ENCODE measurements at places on chromosomes 4 and X. TPM values are rescaled to one million over a fixed set of nuclear protein-coding genes. Genes with fewer than 3 reads are reported as not detected.
A peak's percentile ranks its signal among the peaks of the same experiment; 100 is the strongest.

The MAGEB10 gene
- not detected for total RNA-seq

DNA sequence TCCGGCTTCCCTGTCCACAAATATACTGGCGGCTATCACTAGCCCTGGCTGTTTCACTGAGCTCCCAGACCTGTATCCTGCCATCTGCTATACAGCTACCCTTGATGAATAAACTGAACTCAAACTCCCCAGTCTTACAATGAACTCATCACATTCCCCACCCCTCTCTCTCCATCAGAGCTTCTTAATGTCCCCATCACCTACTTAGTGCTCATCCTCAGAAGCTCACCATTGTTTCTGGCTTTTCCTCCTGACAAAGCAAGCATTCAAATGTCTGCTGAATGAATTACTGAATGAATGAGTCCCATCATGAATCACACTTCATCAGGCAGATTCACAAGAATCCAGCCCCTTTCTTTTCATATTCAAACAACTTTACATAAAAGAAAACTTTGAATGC lies 5.7 kb upstream of the DGAT2L6 start:
- H3K36me3 ChIP-seq, result no peaks in the 10 kb centered on the region
- no peaks in the 10 kb centered on the region for H3K4me1 ChIP-seq
- H3K27ac ChIP-seq, result no peak overlapping the region
- no peaks in the 10 kb centered on the region for H3K27me3 ChIP-seq

- H3K27ac ChIP-seq, result no peak overlapping the region
- no peaks in the 10 kb centered on the region for H3K27me3 ChIP-seq
- H3K4me3 ChIP-seq, result no peak overlapping the region
- H3K4me1 ChIP-seq, result no peaks in the 10 kb centered on the region
- DNase-seq, result no peak
Measured at GRCh38 chr4:109156356-109156755, 146.1 kb downstream of the COL25A1 start.

The HSFX3 gene
- not detected for total RNA-seq

DNA sequence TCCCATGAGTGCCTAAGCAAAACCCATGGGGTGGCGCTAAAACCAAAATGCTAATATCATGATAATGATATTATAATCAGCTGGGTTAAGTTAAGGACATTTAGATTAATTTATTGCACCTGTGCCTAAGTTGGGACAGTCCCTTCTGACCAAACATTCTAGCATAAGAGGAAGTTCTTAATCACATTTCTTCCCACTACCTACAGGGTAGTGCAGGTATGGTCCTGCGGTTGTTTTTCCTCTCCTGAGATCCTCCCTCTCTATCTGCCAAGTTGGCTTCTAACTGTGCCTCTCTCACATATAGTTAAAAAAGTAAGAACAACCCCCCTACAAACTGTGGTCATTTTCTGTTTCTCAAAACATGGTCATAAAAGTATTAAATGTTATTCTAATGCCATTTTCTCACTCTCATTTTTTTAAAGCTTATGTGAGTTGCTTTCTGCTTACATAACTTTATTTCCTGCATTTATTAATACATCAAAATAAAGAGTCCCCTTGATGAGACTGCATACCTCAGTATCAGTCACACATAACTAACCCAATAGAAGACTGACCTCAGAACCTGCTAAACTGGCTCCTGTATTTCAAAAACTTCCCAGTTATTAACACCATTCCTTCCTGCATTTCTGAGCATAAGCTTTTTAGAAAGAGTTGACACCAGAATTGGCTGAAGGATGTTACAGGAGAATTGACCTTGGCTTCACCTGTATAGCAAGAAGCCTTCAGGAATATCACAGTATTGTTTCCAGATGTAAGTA lies 1332.5 kb downstream of the FSTL5 start:
- no peaks in the 10 kb centered on the region for H3K4me1 ChIP-seq
- H3K36me3 ChIP-seq, result no peaks in the 10 kb centered on the region

DNA sequence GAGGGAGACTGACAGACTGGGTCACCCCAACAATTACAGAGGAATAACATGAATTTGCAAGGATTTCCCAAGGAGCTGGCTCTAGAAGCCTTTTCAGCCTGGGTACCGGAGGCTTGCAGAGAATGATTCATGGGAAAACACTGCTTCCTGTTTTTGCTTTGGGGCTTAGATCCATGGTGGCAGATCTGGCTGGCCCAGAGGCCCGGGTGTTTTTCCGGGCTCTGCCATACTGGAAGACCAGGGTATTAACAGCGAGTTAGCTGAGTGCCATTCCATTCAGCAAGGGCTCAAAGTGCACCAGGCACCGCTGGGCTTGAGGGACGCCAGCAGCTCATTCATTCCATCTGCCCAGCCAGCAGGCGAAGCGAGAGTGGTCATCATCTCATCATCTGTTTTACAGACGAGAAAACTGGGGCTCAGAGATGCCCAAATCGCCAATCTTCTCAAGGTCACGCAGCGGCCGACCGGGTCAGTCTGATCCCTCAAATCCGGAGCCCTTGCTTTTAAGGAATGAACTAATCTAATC lies 1.3 kb downstream of the WDR1 start:
- H3K4me3 ChIP-seq, result peak overlapping the region; percentile 81
- no peaks in the 10 kb centered on the region for H3K27me3 ChIP-seq
- no peaks in the 10 kb centered on the region for H3K36me3 ChIP-seq

- no peaks in the 10 kb centered on the region for H3K4me1 ChIP-seq
- H3K36me3 ChIP-seq, result no peaks in the 10 kb centered on the region
- H3K27ac ChIP-seq, result no peak overlapping the region
Measured at GRCh38 chr4:35189988-35190613, 1054.2 kb downstream of the ARAP2 start.

The FGFR3 gene
- 114 TPM for total RNA-seq

- peaks cover 19% of the 10 kb centered on the region for H3K4me1 ChIP-seq
- no peaks in the 10 kb centered on the region for H3K27me3 ChIP-seq
- H3K36me3 ChIP-seq, result no peaks in the 10 kb centered on the region
- H3K4me3 ChIP-seq, result no peak overlapping the region
- DNase-seq, result no peak
- no peak overlapping the region for H3K27ac ChIP-seq
Measured at GRCh38 chr4:120869613-120870278, 52.8 kb downstream of the PRDM5 start.

GRCh38 chrX:3094261-3094660 lies 53.0 kb downstream of the ARSF start:
- no peaks in the 10 kb centered on the region for H3K27me3 ChIP-seq
- H3K4me1 ChIP-seq, result no peaks in the 10 kb centered on the region
- no peak overlapping the region for H3K27ac ChIP-seq
- H3K4me3 ChIP-seq, result no peak overlapping the region
- no peak for DNase-seq

GRCh38 chrX:9501362-9501761 lies 36.5 kb downstream of the TBL1X start:
- DNase-seq, result no peak
- H3K27me3 ChIP-seq, result no peaks in the 10 kb centered on the region
- peaks cover 4% of the 10 kb centered on the region for H3K4me1 ChIP-seq
- no peak overlapping the region for H3K4me3 ChIP-seq

DNA sequence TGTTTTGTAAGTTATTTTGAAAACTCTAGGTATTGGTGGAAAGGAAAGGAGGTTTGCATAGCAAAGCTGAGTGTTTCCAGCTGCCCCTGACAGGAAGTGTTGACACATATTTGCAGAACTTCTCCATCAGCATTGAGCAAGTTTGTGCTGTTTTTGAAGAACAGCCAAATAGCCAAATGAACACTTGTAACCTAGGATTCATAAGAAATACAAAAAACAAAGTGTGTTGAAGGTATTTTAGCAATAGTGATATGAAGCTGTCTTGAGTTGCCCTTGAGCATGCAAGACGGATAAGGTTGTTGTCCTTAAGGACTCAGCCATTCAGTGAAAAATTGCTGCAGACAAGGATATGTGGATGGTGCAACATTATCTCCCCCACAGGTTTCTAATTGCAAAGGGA lies 68.3 kb upstream of the PGM2 start:
- no peaks in the 10 kb centered on the region for H3K27me3 ChIP-seq
- H3K36me3 ChIP-seq, result no peaks in the 10 kb centered on the region
- DNase-seq, result peak; percentile 16
- no peak overlapping the region for H3K4me3 ChIP-seq
- H3K4me1 ChIP-seq, result peaks cover 15% of the 10 kb centered on the region
- H3K27ac ChIP-seq, result no peak overlapping the region

DNA sequence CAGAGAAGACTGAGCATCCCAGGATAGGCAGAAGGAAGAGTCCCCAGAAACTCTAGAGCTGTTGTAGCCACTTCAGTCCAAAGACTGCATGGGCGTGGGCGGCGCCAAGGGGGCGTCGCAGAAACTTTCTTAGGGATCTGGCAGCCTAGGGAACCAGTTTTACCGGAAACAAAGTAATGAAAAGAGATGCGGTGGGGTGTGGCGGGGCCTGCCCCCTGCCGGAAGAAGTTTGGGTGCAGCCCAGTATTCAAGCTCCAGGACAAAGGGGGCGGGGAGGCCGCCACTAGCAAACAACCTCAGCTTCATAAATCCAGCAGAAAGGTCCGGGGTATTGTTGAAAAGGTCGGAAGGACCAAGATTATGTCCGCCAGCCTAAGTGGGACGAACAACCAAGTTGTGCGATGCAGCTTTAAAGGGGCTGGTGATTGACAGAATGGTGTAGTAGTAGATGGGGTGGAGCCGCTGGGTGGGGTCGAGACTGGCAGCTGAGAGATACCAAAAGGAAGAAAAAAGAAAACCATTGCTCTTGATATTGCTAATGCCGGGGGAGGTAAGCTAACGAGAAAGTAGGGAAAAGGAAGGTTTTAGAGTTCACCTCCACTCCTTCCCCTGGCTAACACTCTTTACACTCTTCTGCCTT lies 190.5 kb downstream of the RRAGB start:
- no peaks in the 10 kb centered on the region for H3K27me3 ChIP-seq
- peak overlapping the region; percentile 32 for H3K4me3 ChIP-seq
- peak; percentile 59 for DNase-seq
- H3K27ac ChIP-seq, result no peak overlapping the region
- no peaks in the 10 kb centered on the region for H3K36me3 ChIP-seq
- peaks cover 6% of the 10 kb centered on the region for H3K4me1 ChIP-seq

DNA sequence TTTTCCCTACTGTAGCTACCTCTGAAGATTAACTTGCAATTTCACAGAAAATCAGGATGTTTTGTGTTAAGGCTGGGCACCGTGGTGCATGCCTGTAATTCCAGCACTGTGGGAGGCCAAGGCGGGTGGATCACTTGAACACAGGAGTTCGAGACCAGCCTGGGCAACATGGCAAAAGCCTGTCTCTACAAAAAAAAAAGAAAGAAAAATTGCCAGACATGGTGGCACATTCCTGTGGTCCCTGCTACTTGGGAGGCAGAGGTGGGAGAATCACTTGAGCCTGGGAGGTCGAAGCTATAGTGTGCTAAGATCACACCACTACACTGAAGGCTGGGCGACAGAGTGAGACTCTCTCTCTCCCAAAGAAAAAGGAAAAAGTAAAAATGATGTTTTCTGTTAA lies 27.4 kb downstream of the APELA start:
- H3K4me3 ChIP-seq, result no peak overlapping the region
- no peak for DNase-seq
- no peaks in the 10 kb centered on the region for H3K4me1 ChIP-seq
- no peak overlapping the region for H3K27ac ChIP-seq
- no peaks in the 10 kb centered on the region for H3K27me3 ChIP-seq

DNA sequence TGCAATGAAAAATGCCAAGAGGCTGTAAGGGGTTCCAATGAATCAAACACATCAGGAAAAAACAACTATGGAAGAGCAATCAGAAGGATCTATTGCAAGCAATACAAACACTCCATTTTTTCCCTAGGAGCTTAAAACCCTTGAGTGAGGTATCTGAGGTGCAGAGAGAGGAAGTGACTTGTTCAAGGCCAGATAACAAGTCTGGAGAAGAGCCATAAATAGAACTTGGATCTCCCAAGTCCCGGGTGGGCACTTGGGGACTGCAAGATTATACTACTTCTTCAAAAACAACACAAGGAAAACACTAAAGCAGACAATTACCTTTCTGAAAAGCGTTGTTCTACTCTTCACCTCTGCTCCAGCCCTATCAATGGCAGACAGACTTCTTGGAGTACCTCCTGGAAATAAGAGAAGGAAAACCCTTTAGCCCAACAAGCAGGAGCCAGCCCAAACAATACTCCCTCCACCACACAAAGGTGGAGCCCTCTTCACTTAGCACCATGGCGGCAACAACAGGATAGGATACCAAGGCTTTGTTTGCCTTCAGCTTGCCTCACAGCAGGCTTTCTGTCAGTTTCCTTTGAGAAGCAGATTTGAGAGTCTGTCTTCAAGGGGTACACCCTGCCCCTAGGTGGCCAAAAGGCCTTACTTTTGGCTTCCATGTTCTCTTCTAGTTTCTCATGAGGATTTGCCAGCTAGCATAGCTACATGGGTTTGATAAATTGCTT lies 26.0 kb downstream of the AIFM1 start:
- no peaks in the 10 kb centered on the region for H3K4me1 ChIP-seq
- no peak overlapping the region for H3K4me3 ChIP-seq

DNA sequence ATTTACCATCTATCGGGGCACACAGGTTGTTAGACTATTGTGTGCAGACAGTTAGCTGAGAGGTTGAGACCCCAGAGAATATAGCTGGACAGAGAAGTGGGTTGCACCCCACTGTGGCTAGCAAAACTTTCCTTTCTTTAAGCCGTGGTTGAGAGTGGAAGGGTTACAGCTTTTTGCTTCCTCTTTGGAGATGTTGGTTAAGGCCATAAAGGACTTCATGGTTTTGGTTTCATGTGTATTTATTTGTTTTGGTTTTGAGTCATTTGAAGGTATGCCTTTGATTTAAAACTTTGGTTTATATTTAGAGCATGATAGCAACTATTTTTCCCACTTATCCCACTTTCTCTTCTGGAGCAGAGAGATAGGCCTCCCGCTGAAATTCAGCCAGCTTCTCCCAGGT lies 274.3 kb upstream of the IL1RAPL1 start:
- H3K36me3 ChIP-seq, result no peaks in the 10 kb centered on the region
- H3K27me3 ChIP-seq, result no peaks in the 10 kb centered on the region
- DNase-seq, result no peak
- no peaks in the 10 kb centered on the region for H3K4me1 ChIP-seq
- no peak overlapping the region for H3K27ac ChIP-seq
- H3K4me3 ChIP-seq, result no peak overlapping the region

GRCh38 chr4:114383721-114384120 lies 214.9 kb upstream of the UGT8 start:
- no peak for DNase-seq
- no peak overlapping the region for H3K4me3 ChIP-seq
- no peaks in the 10 kb centered on the region for H3K36me3 ChIP-seq
- no peak overlapping the region for H3K27ac ChIP-seq
- no peaks in the 10 kb centered on the region for H3K27me3 ChIP-seq

- H3K36me3 ChIP-seq, result no peaks in the 10 kb centered on the region
- H3K27me3 ChIP-seq, result no peaks in the 10 kb centered on the region
- no peak for DNase-seq
- H3K4me3 ChIP-seq, result no peak overlapping the region
Measured at GRCh38 chr4:26907731-26908599, 47.3 kb downstream of the STIM2 start.

- DNase-seq, result no peak
- no peak overlapping the region for H3K4me3 ChIP-seq
- H3K27me3 ChIP-seq, result no peaks in the 10 kb centered on the region
- H3K36me3 ChIP-seq, result no peaks in the 10 kb centered on the region
- no peaks in the 10 kb centered on the region for H3K4me1 ChIP-seq
Measured at GRCh38 chr4:17981063-17981462, 40.5 kb downstream of the LCORL start.

The AR gene
- total RNA-seq, result 2.9 TPM

GRCh38 chr4:87530229-87530628 lies 1.1 kb upstream of the SPARCL1 start:
- H3K27me3 ChIP-seq, result no peaks in the 10 kb centered on the region
- no peak for DNase-seq
- H3K36me3 ChIP-seq, result no peaks in the 10 kb centered on the region
- peaks cover 8% of the 10 kb centered on the region for H3K4me1 ChIP-seq

The ATP10D gene
- 24.4 TPM for total RNA-seq

The IL21 gene
- not detected for total RNA-seq
